Sigmoid colon (tissue), 7 donors: ENCODE measurements at places on chromosomes 2 and 18. TPM values are rescaled to one million over a fixed set of nuclear protein-coding genes. Genes with fewer than 3 reads are reported as not detected.

ICOS gene
- total RNA-seq = 0.27 TPM

ATRAID gene
- total RNA-seq = 133 TPM

OR6B2 gene
- not detected for total RNA-seq

SKOR2 gene
- total RNA-seq = not detected

BOLL gene
- not detected for total RNA-seq

ASB18 gene
- not detected for total RNA-seq

PPP1R1C gene
- total RNA-seq = not detected

PROC gene
- total RNA-seq = not detected

AFTPH gene
- 43.5 TPM for total RNA-seq

ASPRV1 gene
- total RNA-seq = 1.4 TPM

ANKRD30B gene
- total RNA-seq = 0.36 TPM

NEB gene
- total RNA-seq = 0.68 TPM

GRCh38 chr2:105397025-105397722 is 1.7 kb downstream of the FHL2 start:
- no peak for DNase-seq

- DNase-seq = no peak
Observed at GRCh38 chr2:2853346-2853745, 522.3 kb upstream of the MYT1L start.

DNA sequence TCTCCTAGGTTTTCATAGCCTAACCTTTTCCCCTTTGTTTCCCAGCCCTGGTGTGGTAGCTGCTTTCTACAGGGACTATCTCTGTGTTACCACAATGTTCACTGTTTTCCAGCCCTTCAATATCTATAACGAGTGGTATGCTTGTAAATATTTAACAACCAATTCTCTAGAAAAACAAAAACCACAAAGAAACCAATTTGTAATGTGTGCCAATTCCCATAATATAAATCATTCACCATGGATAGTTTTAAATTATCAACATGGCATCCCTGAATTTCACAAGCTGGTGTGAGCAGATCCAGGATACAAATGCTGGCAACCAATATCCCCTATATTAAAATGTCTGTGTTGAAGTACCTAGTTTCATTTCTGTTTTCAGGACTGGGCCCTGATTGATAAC is 207.5 kb upstream of the FBXO11 start:
- no peak for DNase-seq

GRCh38 chr2:69490486-69490885 is 53.3 kb upstream of the NFU1 start:
- no peak for DNase-seq

DNA sequence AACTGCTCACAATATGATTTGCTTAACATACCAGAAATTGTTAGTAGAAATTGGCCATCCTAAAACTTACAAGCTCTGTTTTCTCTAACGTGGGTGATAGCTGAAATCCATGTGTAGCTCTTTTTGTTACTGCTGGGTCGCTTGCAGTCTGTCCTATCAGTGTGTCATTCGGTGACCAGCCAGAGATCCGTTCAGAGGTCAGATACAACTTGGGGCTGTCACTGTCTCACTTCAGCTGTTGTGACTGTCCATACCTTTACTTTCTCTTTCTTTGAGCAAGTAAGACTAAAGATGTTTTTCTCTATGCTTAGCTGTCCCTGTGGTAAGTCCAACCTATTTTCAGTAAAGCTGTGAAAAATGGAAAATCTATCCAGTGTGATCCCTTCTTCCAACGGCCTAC is 282.9 kb upstream of the KCNH7 start:
- no peak for DNase-seq

GRCh38 chr2:22350621-22351020 is 1034.4 kb upstream of the KLHL29 start:
- no peak for DNase-seq

- peak; percentile 70 for DNase-seq
Observed at GRCh38 chr2:223055836-223056235, 3.8 kb downstream of the KCNE4 start.

DNA sequence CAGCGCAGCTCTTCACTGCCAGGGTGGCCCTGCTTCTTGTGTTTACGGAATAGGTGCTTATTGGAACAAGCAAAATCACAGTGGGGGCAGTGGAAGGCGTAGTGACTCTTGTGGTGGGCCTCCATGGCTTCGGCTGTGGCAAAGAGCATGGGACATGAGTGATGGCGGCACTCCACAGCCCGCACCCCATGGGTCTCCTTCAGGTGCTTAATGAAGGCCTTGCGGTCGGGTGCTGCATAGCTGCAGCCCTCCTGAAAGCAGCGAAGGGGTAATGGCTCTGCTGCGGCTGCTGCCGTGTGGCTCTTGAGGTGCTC is 10.7 kb downstream of the ZNF142 start:
- no peak for DNase-seq

GRCh38 chr2:178279142-178279541 is 84.8 kb downstream of the OSBPL6 start:
- no peak for DNase-seq

DNA sequence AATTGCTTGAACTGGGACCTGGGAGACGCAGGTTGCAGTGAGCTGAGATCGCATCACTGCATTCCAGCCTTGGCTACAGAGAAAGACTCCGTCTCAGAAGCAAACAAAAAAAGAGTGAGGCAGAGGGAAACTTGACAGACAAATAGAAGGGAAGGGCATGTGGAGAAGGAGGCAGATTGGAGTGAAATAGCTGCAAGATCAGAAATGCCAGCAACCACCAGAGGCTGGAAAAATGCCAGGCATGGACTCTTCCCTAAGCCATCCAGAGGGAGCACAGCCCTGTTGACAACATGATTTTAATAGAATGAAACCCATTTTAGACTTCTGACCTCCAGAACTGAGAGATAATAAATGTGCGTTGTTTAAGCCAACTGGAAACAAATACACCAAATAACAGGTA is 447.2 kb upstream of the SPHKAP start:
- no peak for DNase-seq

GRCh38 chr18:77065221-77065981 is 67.2 kb downstream of the MBP start:
- no peak for DNase-seq

DNA sequence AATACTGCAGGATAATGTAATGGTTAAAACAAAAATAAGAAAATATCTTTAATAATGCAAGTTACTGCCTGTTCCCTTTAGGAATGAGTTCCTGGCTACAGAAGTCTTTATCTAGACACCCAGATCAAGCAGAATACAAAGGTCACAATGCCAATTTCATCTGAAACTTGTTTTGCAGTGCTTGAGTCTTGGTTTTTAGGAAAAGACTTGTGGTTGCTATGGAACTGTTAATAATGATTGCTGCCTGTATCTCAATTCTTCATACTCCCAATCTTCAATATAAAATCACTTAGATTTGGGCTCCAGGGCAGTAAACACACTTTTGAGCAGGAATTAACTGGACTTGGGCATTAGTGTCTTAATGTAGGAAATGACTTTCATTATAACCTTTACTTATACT is 14.2 kb downstream of the CAVIN2 start:
- DNase-seq = no peak

DNA sequence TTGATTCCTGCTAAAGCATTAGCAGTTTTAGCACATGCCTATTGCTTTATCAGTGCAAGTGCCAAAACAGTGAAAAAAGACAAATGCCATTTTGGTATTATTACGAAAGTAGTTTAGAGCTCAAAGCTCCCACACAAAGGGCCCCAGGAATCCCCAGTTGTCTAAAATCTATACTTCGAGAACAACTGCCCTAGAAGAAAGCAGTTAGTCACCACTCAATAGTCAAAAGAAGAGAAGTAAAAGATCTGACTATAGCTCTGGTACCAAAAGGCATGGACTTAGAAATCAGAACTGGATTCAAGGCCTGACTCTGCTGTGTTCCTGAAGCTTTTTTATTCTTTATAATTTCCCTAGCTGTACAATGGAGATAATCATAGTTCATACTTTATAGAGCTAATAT is 21.8 kb downstream of the SCN3A start:
- DNase-seq = no peak

GRCh38 chr2:216632952-216633615 is at the start of gene IGFBP2:
TSS of gene IGFBP2 (plus strand) at chr2:216633420. CDS start at chr2:216633524, 104 bp downstream.
- no peak for DNase-seq

- DNase-seq = no peak
Observed at GRCh38 chr2:19810637-19811036, 91.1 kb downstream of the TTC32 start.

- DNase-seq = no peak
Observed at GRCh38 chr2:20353241-20353992, 2.8 kb upstream of the PUM2 start.

- DNase-seq = no peak
Observed at GRCh38 chr2:105375001-105375561, 23.8 kb downstream of the FHL2 start.
